ENCODE measurements at places on chromosomes 6 and 20.

GRCh38 chr20:24565835-24566351, 96.5 kb downstream of the SYNDIG1 start:
- DNase-seq = no peak

DNA sequence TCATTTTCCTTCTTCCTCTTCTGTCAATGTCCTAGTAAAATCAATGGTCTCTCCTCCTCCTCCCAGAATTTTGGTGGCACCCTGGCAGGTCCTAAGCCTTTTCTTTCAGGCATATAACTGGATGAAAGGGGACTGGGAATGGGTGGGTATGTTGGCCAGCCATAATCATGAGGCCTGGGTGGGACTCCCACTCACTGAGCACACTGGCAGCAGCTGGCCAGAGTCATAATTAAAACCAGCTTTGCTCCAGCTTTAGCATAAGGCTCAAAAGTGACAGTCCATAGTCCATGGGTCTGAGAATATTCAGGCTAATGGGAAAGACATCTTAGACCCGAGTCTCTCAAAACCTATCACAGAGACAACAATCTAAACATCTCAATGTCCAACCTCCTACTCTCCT, 190.0 kb upstream of the BTBD3 start:
- no peak for DNase-seq

DNA sequence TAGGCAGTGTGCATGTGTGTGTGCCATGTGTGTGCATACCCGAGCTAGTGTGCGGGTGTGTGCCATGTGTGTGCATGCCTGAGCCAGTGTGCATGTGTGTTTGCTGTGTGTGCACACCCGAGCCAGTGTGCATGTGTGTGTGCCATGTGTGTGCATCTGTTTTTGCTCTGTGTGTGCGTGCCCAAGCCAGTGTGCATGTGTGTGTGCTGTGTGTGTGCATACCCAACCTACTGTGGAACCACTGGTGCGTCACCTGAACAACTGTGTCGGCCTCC, 5.7 kb downstream of the RBBP8NL start:
- DNase-seq = no peak

GRCh38 chr20:51366155-51366886, 176.2 kb downstream of the NFATC2 start:
- no peak for DNase-seq

DNA sequence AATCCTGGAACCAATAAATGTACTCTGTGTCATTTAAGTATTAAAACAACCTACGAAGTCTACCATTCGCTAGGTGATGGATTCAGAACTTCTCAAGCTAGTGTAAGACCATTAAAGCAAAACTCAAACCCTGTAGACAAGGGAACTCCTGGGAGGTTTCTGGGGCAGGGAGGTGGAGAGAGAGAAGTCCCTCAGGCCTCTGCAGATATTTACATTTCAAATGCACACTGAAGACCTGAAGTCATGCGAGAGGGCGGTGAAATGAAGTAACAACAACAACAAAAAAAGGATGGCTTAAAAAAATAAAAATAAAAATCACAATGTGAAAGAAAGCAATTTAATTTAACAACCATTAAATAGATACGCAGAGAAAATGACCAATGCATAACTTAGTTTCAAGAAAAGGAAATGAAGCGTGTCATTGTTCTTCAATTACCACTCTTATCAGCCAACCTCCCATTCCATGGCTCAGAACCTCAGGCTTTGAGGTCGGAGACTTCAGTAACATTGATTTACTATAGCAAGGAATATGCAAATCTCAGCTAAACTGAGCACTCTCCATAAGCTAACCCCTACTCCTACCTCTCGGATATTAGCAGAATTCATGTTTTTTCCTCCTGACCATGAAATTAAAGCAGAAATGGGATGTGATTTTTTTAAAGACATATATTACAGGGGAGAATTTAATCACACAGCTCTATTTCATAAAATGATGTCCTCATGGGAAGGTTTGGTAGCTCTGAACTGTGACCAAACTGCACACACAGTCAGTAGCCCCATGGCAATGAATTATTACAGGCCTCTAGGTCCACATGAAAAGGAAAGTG, 140.6 kb downstream of the KIF16B start:
- no peak for DNase-seq

DNA sequence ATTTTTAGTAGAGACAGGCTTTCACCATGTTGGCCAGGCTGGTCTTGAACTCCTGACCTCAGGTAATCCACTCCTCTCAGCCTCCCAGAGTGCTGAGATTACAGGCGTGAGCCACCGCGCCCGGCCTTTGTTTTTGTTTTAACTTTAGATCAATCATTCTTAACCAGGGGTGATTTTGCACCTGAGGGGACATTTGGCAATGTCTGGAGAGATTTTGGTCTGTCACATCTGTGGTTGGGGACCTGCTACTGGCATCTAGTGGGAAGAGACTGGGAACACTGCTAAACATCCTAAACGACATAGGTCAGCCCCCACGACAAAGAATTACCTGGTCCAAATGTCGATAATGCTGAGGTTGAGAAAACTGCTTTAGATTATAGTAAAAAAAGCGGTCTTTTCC, 82.3 kb downstream of the C6orf52 start:
- DNase-seq = no peak

- no peak for DNase-seq
Observed at GRCh38 chr6:16669227-16669626, 92.0 kb downstream of the ATXN1 start.

- DNase-seq = no peak
Observed at GRCh38 chr6:145561095-145562072, 173.9 kb downstream of the EPM2A start.

DNA sequence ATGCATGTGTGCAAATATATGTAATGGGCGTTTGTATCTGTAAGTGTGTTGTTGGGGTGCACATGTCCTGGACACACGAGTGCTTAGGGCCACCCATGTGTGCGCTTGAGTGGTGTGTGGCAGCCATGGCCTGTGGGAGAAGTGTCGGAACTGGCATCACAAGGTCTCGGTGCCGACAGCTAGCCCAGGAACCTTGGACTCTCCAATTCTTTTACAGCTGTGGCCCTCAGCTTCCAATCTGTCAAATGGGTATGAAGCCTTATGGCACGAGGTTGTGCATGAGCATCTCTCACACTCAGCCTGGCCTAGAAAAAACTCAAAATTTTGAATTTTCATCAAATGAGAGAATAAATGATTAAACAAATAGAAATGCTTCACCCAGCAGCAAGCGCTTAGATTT, 42.0 kb downstream of the SPDEF start:
- DNase-seq = no peak

GRCh38 chr6:30795549-30796293, 51.4 kb upstream of the IER3 start:
- no peak for DNase-seq

- no peak for DNase-seq
Observed at GRCh38 chr6:164014346-164015087, 600.0 kb downstream of the QKI start.

DNA sequence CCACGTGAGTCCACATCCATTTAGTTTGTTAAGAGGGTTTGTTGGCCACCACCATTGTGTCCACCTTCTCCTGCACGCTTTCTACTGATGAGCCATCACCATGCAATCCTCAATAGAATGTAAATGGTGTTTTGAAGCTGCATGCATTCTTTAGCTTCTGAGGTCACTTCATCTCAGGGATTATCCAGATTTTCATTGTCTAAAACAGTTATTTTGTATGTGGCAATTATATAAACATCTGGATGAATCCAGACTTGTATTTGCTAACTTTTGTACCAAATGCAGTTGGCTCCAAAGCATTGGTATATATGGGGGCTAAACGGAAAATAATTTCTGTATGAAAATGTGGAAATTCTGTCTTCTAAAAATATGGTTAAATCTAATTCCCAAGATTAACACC, 231.2 kb upstream of the ARID1B start:
- no peak for DNase-seq

DNA sequence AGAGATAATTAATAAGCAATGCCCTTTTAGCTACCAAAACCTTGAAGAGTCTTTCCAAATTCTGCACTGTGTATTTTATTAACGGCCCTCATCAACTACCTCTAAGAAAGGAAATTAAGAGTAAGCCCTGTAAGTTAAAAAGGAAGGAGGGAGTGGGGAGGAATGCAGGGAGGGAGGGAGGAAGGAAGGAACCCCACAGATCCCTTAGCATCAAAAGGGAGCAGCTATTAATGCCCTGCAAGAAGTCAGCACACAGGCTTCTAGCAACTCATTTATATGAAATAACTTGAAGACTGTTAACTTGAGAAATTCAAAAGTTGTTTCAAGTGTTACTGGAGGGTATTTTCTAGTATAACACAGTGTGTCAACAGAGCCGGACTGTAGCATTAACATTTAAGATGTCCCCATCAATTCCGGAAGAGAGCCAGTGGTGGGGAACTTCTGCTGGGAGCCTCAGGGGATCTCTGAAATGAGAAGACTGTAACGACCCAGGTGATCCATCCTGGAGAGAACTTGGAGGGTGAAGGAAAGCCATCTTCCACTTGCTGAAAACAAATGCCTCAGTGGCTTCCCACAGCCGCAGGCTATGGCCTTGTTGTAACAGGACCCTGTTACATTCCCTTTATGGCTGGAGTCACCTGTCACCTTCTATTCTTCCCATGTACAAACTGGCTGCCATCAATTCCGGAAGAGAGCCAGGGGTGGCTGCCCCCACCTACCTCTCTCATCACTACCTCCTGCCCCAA, 33.2 kb downstream of the SLC22A23 start:
- no peak for DNase-seq

DNA sequence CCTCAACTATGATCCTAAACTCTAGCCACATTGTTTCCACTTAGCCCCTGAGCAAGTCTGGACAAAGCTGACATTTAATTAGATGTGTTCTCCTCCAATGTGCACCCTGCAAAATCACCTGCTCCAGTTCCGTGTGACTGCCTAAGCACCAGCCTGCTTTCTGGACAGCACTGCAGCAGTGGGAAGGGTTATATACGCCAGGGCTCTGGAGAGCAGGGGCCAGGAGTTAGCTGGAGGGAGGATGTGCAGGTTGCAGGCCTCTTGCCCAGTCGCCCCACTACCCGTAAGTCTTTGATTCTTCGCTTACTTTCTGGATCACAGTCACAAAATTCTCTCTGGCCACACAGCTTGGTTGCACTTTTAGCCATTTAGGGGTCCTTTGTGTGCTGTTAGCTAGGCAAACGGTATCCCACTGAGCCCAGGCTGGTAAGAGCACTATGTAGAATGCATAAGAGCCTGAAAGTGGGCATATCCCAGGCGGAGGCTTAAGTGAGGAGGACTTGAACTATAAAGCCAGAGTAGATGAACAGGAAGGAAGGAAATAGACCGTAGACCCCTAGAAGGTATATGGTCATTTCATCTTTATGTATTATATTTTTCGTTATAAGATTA, 10.7 kb upstream of the PLEKHG1 start:
- DNase-seq = no peak

Data from activated naive CD4-positive, alpha-beta T cell (primary cell).